IPS DF 6.9 (cell line): ENCODE measurements at places on chromosomes 5 and 9.

DNA sequence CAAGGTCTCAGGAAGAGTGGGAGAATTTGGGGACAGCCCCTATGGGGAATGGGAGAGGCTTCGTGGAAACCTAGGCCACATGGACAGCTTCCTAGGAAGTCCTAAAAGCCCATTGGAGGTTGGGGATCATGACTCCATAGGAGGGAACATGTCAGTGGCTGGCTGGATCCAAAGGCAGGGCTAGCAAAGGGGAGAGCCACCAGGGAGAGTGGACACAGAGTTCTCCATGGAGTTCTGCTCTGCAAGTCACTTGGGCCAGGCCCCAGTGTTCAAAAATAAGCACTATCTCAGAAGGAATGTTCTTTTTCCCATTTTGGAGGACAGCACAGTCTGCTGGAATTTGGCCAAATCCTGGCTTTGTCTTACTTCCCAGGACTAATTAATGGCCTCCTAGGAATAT lies 140.6 kb upstream of the RAD23B start:
- DNase-seq, result no peak

GRCh38 chr5:58983526-58984452 lies 400.9 kb downstream of the RAB3C start:
- no peak for DNase-seq

DNA sequence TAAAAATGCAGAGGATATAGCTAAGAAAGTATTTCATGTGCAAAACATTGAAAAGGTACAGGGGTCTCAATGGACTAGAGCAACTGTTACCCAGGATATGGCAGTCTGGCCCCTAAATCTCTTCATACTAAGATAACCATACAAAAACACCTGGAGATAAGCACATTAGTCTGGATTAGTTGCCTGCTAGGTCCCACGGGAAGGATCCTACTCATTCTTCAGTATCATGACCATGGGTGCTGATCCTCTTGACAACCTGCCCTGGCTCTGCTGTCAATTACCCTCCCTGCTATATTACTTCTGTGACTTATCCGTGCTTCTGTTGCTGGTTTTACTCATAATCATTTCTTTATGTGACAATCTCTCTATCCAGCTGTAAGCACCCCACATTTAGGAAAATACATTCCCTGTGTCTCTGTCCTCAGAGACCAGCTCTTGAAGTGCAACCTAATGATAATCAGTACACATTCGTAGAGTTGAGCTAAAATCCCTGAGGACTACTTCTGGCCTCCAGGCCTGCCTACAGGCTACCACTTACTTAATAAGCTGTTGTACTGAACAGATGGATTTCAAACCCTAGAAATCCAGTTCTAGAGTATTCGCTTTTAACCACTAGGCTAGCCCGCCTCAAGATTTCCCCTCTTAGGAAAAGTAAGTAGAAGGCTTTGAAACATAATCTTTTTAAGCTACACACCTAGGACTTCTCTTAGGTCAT lies 190.5 kb upstream of the OR13F1 start:
- DNase-seq, result no peak

- no peak for DNase-seq
Measured at GRCh38 chr5:109853377-109853776, 163.7 kb downstream of the MAN2A1 start.

DNA sequence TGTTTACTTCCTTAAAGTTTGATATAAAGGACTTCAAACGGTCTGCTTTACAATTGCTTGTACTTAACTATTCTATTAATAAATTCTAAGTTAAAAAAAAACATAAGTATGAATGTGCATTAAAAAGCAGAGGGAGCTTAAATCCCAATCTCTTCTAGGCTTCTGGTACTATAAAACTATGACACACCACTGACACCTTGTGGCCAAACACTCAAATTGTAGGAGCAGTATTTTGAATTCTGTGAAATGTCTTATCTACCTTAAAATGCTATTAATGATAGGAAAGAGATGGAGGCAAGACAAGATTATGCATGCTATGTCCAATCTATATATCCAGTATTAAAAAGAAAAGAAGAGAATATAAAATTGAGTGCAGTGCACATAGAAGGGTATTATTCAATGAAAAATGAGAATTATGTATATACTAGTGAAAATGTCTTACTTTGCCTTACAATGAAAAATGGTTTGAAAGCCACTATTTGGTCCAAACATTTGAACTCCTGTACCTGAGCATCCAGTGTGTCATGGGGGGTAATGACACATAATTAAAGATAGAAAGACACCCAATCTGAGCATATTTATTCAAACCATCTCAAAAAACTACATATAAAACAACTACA lies 87.6 kb downstream of the ERP44 start:
- peak; percentile 47 for DNase-seq
